ENCODE measurements at places on chromosomes 2 and 18.
A peak's percentile ranks its signal among the peaks of the same experiment; 100 is the strongest.

DNA sequence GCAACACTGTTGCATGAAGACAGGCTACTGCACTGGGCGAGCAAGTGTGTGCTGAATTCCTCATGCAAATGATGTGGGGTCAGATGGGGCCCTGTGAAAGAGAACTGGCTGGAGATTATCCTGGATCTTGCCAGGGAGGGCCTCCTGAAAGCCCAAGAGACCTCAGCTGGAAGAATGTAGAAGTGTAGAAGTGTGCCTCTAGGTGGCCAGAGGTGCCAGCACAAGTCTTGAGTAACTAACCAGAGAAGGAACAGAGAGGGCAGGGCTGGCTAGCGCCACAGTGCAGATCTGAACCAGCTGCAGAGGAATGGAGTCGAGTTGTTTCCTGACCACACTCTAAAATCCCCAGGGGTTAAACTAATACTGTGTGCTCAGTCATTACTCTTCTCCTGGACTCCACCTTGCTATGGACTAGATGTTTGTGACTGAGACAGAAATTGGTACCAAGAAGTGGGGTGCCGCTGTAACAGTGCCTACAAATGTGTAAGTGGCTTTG, 399.3 kb downstream of the LRATD1 start:
- no peak for DNase-seq

DNA sequence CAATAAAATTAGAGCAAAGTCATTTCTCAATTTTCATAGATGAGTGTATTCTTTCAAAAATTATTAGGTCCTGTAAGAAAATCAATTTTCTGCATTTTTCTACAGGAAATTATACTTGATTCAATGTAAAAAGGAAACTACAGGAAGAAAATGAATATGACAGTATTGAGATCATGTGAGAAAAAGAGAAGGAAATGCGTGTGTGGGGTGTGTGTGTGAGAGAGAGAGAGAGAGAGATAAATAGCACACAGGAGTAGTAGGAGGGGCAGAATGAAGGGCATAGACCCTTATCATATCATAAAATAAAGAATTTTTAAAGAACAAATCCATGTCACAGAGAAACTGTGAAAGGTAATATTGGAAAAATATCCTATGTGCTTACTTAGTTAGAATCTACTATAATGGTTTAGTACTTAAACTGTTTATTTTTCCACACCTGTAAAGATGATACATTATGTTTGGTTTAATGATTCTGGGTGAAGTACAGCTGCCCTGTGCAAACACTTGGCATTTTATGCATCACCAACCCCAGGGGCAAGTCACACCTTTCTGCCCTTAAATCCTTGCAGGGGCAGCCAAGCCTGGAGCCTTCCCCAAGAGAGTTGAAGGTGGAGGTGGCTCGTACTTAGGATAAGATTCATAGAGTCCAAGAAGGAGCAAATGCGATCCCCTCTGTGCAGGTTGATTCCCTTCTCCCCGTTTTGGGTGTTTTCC, 276.4 kb downstream of the TGIF1 start:
- DNase-seq = peak; percentile 56

- DNase-seq = peak; percentile 89
These were observed 82.8 kb upstream of the SEC11C start for GRCh38 chr18:59056706-59057492.

- DNase-seq = peak; percentile 52
These were observed 2.1 kb downstream of the FZD5 start for GRCh38 chr2:207767461-207768167.

DNA sequence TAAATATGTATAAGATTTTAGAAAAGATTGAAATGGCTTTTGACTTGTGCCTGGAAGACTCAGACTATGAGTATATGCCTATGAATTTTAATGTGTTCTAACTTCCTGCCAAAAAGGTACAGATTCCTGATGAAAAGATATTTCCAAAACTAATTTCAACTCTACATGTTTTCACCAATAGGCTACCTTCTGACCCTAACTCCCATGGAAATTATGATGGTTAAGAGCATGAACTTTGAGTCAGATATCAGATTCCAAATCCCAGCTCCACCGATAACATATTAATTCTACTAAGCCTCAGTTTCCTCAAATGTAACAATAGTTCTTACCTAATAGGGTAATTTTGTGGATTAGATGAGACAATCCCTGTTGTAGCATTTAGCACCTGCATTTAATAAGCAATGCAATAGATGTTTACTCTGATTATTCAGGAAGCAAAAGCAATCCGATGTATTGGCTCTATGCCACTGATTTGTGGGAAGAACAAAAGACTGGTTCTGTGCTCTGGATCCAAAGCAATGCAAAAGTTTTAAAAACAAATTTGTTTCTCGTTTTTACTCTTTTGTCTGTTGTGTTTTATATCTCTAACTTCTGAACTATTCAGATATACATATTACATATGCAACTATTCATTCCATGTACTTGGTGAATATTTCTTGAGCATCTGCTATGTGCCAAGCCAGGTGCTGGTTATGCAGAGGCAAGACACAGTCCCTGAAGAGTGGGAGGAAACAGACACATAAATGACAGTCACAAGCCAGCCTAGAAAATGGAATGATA, 115.4 kb downstream of the GATA6 start:
- DNase-seq = no peak

- DNase-seq = no peak
These were observed 58.3 kb downstream of the NPAS2 start for GRCh38 chr2:100878000-100878791.

GRCh38 chr2:199819746-199820145, 31.2 kb downstream of the FTCDNL1 start:
- no peak for DNase-seq

DNA sequence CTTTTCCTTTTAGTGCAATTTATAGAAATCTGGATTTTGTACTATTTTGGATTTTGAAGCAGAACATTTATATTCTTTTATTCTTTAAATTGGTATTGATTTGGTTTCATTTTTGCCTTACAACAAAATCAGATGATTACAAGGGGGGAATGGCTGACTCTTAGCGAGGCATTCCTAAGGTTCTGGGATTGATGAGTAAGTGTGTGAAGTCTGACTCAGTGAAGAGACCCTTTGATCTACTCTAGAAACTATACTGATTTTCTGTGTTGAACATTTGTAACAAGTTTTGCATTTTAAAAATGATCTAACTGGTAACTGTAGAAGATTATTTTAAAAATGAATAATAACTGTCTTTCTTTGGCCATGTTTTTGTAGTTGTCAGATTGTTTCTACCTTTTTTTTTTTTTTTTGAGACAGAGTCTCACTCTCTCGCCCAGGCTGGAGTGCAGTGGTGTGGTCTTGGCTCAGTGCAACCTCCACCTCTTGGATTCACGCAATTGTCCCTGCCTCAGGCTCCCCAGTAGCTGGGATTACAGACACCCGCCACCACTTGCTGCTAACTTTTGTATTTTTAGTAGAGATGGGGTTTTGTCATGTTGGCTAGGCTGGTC, 48.7 kb downstream of the TTC39C start:
- DNase-seq = no peak

GRCh38 chr2:106073678-106074406, 120.3 kb downstream of the UXS1 start:
- peak; percentile 44 for DNase-seq

- no peak for DNase-seq
These were observed 345.4 kb downstream of the ARHGAP15 start for GRCh38 chr2:143474586-143474985.

GRCh38 chr2:148096012-148096411, 75.1 kb downstream of the MBD5 start:
- DNase-seq = no peak

DNA sequence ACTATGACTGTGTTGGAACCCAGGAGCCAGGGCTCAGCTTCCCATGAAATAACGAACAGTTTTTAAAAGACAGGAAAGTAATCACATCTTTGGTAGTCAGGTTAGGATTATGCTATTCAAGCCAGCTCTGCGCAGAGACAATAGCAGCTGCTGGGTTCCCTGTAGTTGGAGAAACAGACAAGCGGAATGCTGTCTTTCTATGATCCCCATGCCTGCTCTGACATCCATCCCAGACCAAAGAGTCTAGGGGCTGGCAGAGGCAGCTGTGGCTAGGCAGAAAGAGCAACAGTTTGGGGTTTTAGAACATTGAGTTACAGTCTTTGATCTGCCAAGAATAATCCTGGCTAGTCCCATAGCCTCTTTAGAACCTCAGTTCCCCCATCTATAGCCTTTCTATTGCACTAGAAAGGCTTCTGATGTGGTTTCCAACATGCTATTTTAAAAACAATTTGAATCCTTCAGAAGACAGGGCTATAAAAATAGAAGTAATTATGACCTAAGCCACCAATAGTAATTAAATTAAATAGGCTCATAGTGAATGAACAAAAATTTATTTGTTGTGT, 146.8 kb downstream of the MTX2 start:
- no peak for DNase-seq

- no peak for DNase-seq
These were observed 50.5 kb downstream of the KLHL29 start for GRCh38 chr2:23435250-23436035.

GRCh38 chr18:58525928-58526424, 102.9 kb downstream of the ALPK2 start:
- DNase-seq = no peak

- DNase-seq = no peak
These were observed 21.7 kb downstream of the ADD2 start for GRCh38 chr2:70746094-70746974.

- no peak for DNase-seq
These were observed 7.1 kb downstream of the SH3BP4 start for GRCh38 chr2:234958746-234959395.

GRCh38 chr2:179840840-179841239, 20.6 kb downstream of the ZNF385B start:
- DNase-seq = no peak

DNA sequence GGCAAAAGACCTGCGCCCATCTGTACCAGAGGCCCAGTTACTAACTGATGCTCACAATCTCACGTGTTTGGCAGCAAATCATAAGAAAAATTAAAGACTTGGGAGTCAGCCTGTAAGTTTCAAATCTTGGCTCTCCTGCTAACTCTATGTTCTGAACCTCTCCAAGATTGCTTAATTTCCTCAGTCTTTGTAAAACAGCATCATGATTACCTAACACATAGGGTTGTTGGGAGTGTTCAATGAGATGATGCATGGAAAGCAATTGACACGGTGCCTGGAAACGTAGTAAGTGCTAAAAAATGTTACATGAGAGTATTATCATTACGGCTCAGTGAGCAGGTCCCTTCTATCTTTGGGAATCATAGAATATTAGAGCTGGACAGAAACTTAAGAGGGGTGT, 497.6 kb upstream of the TCF4 start:
- no peak for DNase-seq

GRCh38 chr2:240128608-240129145, 7.4 kb downstream of the COPS9 start:
- no peak for DNase-seq

DNA sequence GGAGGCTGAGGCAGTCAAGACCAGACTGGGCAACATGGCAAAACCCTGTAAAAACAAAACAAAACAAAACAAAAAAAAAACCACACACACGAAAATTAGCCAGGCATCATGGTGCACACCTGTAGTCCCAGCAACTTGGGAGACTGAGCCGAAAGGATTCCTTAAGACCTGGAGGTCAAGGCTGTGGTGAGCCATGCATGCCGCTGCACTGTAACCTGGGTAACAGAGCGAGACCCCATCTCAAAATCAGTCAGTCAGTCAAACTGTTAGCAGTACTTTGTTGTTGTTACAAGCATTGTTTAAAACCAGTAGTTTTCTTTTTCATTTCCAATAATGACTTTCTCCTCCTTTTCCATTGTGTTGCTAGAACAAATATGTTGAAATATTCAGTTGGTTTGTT, 21.7 kb downstream of the EPB41L5 start:
- no peak for DNase-seq

DNA sequence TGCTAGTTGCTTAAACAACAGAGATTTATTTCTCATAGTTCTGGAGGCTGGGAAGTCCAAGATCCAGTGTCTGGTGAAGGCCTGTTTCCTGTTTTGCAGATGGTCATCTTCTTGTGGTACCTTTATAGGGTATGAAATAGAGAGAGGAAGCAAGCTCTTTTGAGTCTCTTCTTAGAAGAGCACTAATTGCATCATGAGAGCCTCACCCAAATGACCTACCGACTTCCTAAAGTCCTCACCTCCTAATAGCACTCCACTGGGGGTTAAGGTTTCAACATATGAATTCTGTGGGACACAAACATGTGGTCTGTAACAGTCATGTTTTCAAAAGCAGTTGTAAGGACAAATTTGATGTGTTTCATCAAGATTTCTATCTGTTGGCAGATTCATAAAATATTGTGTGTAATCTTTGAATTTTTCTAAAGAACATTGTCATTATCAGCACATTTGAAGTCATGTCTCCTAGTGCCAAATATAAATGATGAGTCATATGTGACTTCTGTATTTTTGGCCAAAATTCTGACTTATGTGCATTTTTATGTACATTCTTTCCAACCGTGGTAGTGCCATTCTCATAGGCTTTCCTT, 45.3 kb downstream of the CD28 start:
- peak; percentile 82 for DNase-seq

DNA sequence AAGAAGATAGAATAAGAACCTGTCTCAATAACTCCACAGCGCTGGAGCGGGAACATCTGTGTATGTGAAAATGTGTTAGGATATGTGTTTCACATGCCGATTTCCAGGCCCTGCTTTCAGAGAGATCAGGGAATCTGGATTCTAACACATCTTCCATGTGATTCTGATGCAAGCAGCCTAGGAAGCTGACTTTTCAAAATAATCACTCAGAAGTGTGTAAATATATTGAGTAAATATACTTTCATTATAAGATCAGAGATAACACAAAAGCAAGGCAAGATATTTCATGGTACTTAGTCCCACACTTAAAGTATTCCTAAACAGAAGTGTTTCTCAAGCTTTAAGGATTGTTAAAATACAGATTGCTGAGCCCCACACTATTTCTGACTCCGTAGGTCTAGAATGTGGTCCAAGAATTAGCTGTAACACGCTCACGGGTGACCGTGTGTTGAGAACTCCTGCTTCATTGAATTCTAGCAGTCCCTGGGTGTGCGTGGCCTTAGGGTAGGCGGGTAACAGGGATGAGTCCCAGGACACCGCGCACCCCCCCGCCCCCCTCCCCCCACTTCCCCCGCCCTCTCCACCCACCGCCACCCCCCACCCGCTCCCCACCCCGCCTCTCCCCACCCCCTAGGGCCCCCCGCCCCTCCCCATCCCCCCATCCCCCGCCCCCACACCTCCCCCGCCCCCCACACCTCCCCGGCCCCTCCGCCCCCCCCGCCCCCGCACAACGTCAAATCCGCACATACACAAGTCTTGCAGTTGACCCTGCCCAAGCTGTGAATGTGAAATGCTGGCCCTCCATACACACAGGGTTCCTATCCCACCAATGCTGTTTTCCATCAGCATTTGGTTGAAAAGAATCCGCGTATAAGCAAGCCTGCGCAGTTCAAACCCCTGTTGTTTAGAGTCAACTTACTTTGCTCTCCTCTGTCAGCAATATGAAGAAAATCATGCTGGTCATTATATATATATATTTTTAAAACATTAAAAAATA, 94.2 kb upstream of the SLC39A10 start:
- no peak for DNase-seq

DNA sequence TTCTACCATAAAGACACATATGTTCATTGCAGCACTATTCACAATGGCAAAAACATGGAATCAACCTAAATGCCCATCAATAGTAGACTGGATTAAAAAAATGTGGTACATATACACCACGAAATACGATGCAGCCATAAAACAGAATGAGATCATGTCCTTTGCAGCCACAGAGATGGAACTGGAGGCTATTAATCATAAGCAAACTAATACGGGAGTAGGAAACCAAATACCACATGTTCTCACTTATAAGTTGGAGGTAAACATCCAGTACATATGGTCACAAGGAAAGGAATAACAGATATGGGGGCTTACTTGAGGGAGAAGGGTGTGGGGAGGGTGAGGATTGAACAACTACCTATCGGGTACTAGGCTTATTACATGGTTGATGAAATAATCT, 7.7 kb downstream of the HMSD start:
- DNase-seq = no peak
